Tracheal epithelial cell (primary cell): ENCODE measurements at places on chromosomes 1 and 21. TPM values are rescaled to one million over a fixed set of nuclear protein-coding genes. Genes with fewer than 3 reads are reported as not detected.

Gene ADGRB2
- 0.21 and 0.72 TPM in 2 replicates for total RNA-seq

Gene DPM3
- 7.5 and 22.9 TPM in 2 replicates for total RNA-seq

Gene SPRR2B
- not detected in 2 replicates for total RNA-seq

Gene ZNF692
- total RNA-seq: 22.0 and 28.4 TPM in 2 replicates

Gene CRNN
- 0.72 and 0.85 TPM in 2 replicates for total RNA-seq

Gene ANXA9
- total RNA-seq: not detected in 2 replicates

Gene ACBD6
- 57.4 and 70.3 TPM in 2 replicates for total RNA-seq

Gene MCOLN2
- total RNA-seq: 1.2 TPM in 1 of 2 replicates, not detected in the other

Gene TAL1
- under 0.01 TPM in 1 of 2 replicates, not detected in the other for total RNA-seq

Gene DENND2D
- total RNA-seq: 21.7 and 28.3 TPM in 2 replicates

Gene RALGPS2
- 19.8 and 22.2 TPM in 2 replicates for total RNA-seq

Gene ASCL5
- 0.21 TPM in 1 of 2 replicates, not detected in the other for total RNA-seq

Gene KLHDC8A
- total RNA-seq: 0.24 TPM in 1 of 2 replicates, not detected in the other

Gene LCA5L
- 0.24 and 0.43 TPM in 2 replicates for total RNA-seq

Gene ODR4
- total RNA-seq: 22.2 and 27.3 TPM in 2 replicates

Gene FALEC
- not detected in 2 replicates for total RNA-seq

Gene TRAF3IP3
- total RNA-seq: not detected in 2 replicates

Gene CITED4
- 24.3 and 43.1 TPM in 2 replicates for total RNA-seq

Gene MXRA8
- 2.8 and 12.0 TPM in 2 replicates for total RNA-seq
